ENCODE measurements at places on chromosomes 7 and 10. TPM values are rescaled to one million over a fixed set of nuclear protein-coding genes. Genes with fewer than 3 reads are reported as not detected.

GRCh38 chr10:48508791-48509772, 95.8 kb downstream of the ARHGAP22 start:
- H3K27ac ChIP-seq: no peak overlapping the region
- DNase-seq: no peak
- no peak overlapping the region for H3K4me3 ChIP-seq

GRCh38 chr10:106746868-106747267, 417.6 kb downstream of the SORCS1 start:
- H3K27me3 ChIP-seq: no peaks in the 10 kb centered on the region
- H3K36me3 ChIP-seq: no peaks in the 10 kb centered on the region
- H3K27ac ChIP-seq: no peak overlapping the region
- DNase-seq: no peak

DNA sequence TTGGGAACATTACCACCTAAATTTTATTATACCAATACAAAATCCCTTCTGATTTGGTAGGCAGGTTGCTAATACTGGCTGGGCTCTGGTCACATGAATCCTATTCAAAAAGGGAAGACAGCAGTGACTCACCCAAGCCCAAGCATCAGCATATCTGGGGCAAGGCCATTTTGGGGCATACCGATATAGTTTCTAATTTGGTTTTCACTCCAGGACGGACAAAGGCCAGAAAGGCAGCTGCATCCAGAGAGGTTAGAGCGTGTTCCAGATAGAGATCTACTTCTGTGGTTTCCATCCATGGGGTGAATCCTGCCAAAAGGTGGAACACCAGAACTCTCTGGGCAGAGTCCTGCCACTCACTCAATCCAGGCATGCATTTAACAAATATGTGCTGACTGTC, 335.8 kb downstream of the ELMO1 start:
- no peaks in the 10 kb centered on the region for H3K36me3 ChIP-seq
- H3K27me3 ChIP-seq: no peaks in the 10 kb centered on the region
- no peak overlapping the region for H3K27ac ChIP-seq

- no peak overlapping the region for H3K27ac ChIP-seq
- no peaks in the 10 kb centered on the region for H3K27me3 ChIP-seq
- H3K4me1 ChIP-seq: no peaks in the 10 kb centered on the region
- no peak overlapping the region for H3K4me3 ChIP-seq
- DNase-seq: no peak
These were observed 29.9 kb downstream of the NKX2-3 start for GRCh38 chr10:99562631-99563030.

- no peak overlapping the region for H3K4me3 ChIP-seq
- H3K27ac ChIP-seq: no peak overlapping the region
- DNase-seq: no peak
These were observed 19.1 kb downstream of the DNAJB12 start for GRCh38 chr10:72335394-72336258.

- peak; percentile 6 for DNase-seq
- H3K27ac ChIP-seq: no peak overlapping the region
- H3K36me3 ChIP-seq: peaks cover 19% of the 10 kb centered on the region
- no peaks in the 10 kb centered on the region for H3K27me3 ChIP-seq
- H3K4me3 ChIP-seq: no peak overlapping the region
These were observed 69.9 kb downstream of the HYCC1 start for GRCh38 chr7:22944022-22944421.

DNA sequence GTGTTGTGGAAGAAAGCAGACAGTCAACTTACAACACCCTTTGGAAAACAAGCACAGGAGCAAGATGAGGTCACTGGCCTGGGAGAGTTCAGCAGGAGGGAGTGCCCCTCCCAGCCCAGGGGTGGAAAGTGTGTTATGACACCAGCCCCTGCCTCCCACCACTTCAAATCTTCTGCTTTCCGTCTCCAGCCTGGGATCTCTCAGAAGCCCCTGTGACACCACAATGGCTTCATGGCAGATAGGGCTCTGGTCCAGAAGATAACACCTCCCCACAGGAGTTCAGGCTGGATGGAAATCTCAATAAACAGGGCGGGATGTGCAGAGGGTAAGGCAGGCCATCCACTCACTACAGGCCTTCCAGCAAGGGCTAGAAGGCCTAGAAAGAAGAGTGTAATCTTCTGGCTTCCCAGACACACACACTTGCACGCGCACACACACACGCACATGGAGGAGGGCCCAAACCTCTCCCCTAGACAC, 48.7 kb upstream of the ZMIZ1 start:
- peak; percentile 93 for DNase-seq
- peaks cover 39% of the 10 kb centered on the region for H3K4me1 ChIP-seq
- H3K27ac ChIP-seq: peak overlapping the region; percentile 28
- no peak overlapping the region for H3K4me3 ChIP-seq
- no peaks in the 10 kb centered on the region for H3K27me3 ChIP-seq

GRCh38 chr10:2837674-2838073, 229.7 kb upstream of the PFKP start:
- peaks cover 27% of the 10 kb centered on the region for H3K27me3 ChIP-seq
- H3K4me1 ChIP-seq: no peaks in the 10 kb centered on the region
- H3K27ac ChIP-seq: no peak overlapping the region
- no peaks in the 10 kb centered on the region for H3K36me3 ChIP-seq
- DNase-seq: no peak

DNA sequence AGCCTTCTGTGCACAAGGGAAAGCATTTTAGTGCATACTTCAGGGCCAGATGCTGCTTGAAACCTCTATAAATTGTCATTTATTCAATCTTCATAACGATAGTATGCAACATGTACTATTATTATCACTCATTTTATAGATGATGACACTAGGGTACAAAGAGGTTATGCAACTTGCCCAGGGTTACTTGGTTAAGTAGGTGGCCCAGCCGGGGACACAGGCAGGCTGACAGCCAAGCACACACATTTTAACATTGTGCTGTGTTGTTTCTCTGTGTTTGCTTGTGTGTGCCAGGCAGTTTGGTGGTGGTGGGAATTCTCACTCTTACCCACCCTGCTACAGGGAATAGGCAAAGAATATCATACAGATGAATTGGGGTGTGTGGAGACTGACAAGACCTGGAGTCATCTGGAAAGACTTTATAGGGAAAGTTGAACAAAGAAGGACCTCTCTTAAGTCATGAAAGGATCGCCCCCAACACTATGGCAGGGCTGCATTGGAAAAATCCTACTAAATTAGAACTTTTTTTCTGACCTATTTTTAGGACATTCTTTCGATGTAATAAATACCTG, 98.9 kb downstream of the MKX start:
- no peak overlapping the region for H3K4me3 ChIP-seq
- DNase-seq: no peak
- H3K4me1 ChIP-seq: no peaks in the 10 kb centered on the region
- no peaks in the 10 kb centered on the region for H3K27me3 ChIP-seq
- H3K36me3 ChIP-seq: no peaks in the 10 kb centered on the region

- H3K4me3 ChIP-seq: peak overlapping the region; percentile 78
- DNase-seq: no peak
- peaks cover 86% of the 10 kb centered on the region for H3K4me1 ChIP-seq
- H3K27ac ChIP-seq: peak overlapping the region; percentile 89
These were observed 2.5 kb downstream of the TRIM8 start for GRCh38 chr10:102646610-102647442.

GRCh38 chr10:114103284-114103683, 59.6 kb downstream of the ADRB1 start:
- DNase-seq: no peak
- no peak overlapping the region for H3K4me3 ChIP-seq
- peaks cover 19% of the 10 kb centered on the region for H3K27me3 ChIP-seq
- H3K4me1 ChIP-seq: peaks cover 7% of the 10 kb centered on the region

GRCh38 chr10:17607603-17608332, 9.4 kb downstream of the HACD1 start:
- H3K27me3 ChIP-seq: no peaks in the 10 kb centered on the region
- DNase-seq: peak; percentile 47
- H3K4me1 ChIP-seq: no peaks in the 10 kb centered on the region
- H3K4me3 ChIP-seq: no peak overlapping the region
- H3K27ac ChIP-seq: no peak overlapping the region

GRCh38 chr7:148553979-148554378, 36.6 kb upstream of the C7orf33 start:
- H3K27me3 ChIP-seq: no peaks in the 10 kb centered on the region
- H3K4me1 ChIP-seq: no peaks in the 10 kb centered on the region
- no peak overlapping the region for H3K4me3 ChIP-seq
- H3K36me3 ChIP-seq: no peaks in the 10 kb centered on the region
- H3K27ac ChIP-seq: no peak overlapping the region
- no peak for DNase-seq

GRCh38 chr7:84364708-84365107, 170.1 kb upstream of the SEMA3A start:
- no peak overlapping the region for H3K4me3 ChIP-seq
- DNase-seq: no peak
- H3K27me3 ChIP-seq: no peaks in the 10 kb centered on the region
- H3K27ac ChIP-seq: no peak overlapping the region
- no peaks in the 10 kb centered on the region for H3K4me1 ChIP-seq

DNA sequence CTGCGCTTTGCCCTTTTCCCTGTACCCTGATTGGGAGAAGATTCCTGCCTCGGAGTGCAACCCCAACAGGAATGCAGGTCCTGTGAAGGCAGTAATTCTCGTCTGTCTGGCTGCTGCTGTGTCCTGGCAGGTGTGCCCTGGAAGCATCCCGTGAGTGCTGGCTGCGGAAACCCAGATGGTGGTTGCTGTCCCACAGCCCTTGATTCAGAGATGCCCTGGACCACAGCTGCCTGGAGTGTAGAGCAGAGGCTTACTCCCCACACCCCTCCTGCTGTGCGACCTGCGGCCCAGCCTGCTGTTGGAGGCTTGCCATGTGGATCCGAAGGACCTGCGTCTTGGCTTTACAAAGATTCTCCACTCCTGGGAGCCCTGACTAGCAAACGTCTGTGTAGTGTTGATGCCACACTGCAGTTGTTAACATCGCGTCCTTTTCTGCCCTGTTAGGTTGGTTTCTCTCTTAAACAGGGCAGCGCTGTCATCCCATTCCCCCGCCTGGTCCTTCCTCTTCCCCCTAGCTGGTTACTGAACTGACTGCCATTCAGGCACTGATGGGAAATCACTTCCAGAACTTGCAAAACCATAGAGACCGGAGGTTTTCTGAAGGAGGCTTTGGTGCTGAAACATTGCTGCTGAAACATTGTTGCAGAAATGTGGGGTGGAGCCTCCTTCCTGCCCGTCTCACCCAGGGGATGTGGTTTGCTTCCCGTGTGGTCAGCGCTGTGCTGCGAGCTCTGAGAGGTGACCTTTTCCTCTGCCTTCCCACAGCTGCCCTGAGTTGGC, 53.3 kb downstream of the DNAJB6 start:
- H3K4me3 ChIP-seq: no peak overlapping the region
- DNase-seq: no peak
- H3K4me1 ChIP-seq: peaks cover 4% of the 10 kb centered on the region
- no peaks in the 10 kb centered on the region for H3K27me3 ChIP-seq

- no peaks in the 10 kb centered on the region for H3K36me3 ChIP-seq
- H3K27ac ChIP-seq: no peak overlapping the region
- H3K27me3 ChIP-seq: peaks cover 3% of the 10 kb centered on the region
- H3K4me1 ChIP-seq: peaks cover 12% of the 10 kb centered on the region
These were observed 54.5 kb upstream of the PRPS1L1 start for GRCh38 chr7:18082169-18082568.

DNA sequence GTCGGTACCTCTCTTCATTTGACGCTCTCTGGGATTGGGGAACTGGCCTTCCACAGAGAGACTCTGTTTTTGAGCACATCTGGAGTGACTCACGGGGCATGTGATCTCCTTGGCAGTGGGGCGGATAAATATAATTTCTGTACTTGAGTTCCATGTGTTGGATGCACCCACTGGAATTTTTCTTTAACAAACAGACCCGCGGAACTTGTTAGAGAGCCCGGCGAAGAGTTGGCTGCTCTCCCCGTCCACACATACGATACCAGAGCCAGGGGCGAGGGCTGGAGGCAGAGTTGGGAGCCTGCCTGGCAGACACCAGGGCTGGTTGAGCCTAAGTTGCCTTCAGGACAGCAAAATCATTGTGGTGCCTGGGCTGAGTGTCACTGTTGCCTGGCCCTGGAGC, at the start of gene FAM180A:
Gene FAM180A, minus strand, starts transcription at position 44 of the 400 bp plus-strand sequence. CDS start 233 bp downstream, outside the sequence.
- H3K27me3 ChIP-seq: peaks cover 49% of the 10 kb centered on the region
- no peak for DNase-seq
- no peak within 1 kb of the TSS for H3K4me3 ChIP-seq
- no peaks in the 10 kb centered on the region for H3K36me3 ChIP-seq
- no peaks in the 10 kb centered on the region for H3K4me1 ChIP-seq

GRCh38 chr10:62130948-62131347, 137.7 kb downstream of the RTKN2 start:
- no peaks in the 10 kb centered on the region for H3K36me3 ChIP-seq
- H3K27me3 ChIP-seq: no peaks in the 10 kb centered on the region
- H3K4me1 ChIP-seq: no peaks in the 10 kb centered on the region
- no peak overlapping the region for H3K4me3 ChIP-seq
- no peak overlapping the region for H3K27ac ChIP-seq
- no peak for DNase-seq

DNA sequence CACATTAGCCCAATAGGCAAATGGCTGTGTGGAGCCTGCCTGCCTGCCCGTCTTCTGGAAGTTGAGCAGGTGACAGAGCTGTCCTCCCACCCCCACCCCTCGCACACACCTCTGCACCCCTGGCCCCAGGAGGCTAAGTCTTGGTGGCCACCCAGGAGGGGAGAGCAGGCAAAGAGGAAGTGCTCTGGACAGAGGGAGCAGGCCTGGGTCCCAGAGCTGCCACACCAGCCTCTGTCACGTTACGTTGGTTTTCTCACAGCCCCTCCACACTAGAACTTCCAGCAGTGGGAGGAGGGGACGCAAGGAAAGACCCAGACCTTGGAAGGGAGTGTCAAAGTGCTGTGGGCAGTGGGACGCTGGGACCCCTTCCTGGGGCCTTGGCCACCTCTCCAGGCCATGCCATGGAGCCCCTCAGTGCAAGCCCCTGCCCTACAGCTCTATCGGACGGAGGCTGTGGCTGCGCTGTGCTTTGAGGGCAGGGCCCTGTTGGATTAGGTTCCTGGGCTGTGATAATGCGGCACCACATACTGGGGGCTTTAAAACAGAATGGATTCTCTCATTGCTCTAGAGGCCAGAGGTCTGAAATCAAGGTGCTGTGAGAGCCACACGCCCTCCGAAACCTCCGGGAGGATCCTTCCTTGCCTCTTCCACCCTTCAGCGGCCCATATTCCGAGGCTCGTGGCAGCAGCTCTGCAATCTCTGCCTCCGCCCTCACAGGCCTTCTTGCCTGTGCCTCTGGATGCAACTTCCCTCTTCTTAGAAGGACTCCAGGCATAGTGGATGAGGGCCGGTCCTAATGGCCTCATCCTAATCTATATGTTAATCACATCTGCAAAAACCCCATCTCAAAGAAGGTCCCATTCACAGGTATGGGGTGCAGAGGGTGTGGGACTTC, 9.9 kb downstream of the PRKAG2 start:
- peaks cover 63% of the 10 kb centered on the region for H3K27me3 ChIP-seq
- no peak for DNase-seq
- H3K4me1 ChIP-seq: peaks cover 5% of the 10 kb centered on the region
- H3K27ac ChIP-seq: no peak overlapping the region

TMUB1 gene
- 233 TPM for total RNA-seq

SUN3 gene
- not detected for total RNA-seq

RP9 gene
- total RNA-seq: 17.5 TPM

GPR15LG gene
- total RNA-seq: not detected

SKIDA1 gene
- total RNA-seq: 1.0 TPM

CALCR gene
- 0.16 TPM for total RNA-seq

MCM7 gene
- total RNA-seq: 616 TPM

ZNF25 gene
- 1.6 TPM for total RNA-seq

ERVW-1 gene
- not detected for total RNA-seq

All from K562 (cell line).